DMS153 (cell line): ENCODE measurements at places on chromosomes 2 and 18.

DNA sequence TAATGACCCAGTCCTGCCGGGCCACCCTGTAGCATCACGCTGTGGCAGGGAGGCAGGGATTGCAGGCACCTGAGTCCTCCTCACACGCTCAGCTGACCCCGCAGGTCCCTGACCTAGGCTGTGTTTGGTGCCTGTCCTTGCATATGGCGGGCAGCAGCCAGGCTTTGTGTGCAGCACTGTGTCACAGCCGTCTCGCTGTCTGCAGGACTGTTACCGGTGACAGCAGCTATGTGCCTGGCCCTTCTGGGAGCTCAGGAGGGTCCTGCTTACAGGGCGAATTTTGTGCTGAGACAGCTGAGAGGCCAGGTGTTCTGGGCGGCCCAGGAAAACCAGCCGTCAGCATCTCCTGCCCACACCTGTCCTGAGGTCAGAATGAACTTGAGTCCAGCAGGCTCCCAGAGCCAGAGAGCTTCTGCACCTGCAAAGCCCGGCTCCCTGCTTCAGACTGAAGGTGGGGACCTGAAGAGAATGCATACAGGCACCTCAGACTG is 10.4 kb upstream of the ARID5A start:
- no peak for DNase-seq

- no peak for DNase-seq
Observed at GRCh38 chr2:71844967-71845366, 302.7 kb downstream of the CYP26B1 start.

DNA sequence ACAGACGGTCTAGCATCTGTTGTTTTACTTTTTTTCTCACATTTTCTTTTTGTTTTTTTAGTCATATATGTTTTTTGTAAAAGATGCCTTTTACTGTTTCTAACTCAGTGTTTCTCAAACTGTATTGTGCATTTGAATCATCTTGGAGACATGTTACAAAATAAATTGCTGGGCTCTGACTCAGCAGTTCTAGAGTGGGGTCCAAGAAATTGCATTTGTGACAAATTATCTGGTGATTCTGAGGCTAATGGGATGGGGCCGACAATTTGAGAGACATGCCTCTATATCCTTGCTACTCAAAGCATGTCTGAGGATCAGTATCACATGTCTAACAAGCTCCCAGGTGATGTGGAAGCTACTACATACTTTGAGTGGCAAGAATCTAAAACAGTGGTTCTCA is 478.8 kb downstream of the PLCL1 start:
- no peak for DNase-seq

DNA sequence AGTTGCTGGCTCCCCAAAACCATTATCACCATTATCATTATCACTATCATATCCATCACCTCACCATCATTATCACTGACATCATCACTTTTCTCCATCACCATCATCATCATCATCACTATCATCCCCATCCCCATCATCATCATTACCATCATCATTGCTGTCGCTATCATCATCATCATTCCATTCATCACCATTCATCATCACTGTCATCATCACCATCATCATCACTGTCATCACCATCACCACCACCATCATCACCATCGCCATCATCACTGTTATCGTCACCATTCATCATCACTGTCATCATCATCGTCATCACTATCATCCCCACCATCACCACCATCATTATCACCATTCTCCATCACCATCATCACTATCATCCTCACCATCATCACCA is 9.0 kb downstream of the HPCAL1 start:
- no peak for DNase-seq

- DNase-seq: no peak
Observed at GRCh38 chr2:47037678-47038077, 117.4 kb downstream of the STPG4 start.

DNA sequence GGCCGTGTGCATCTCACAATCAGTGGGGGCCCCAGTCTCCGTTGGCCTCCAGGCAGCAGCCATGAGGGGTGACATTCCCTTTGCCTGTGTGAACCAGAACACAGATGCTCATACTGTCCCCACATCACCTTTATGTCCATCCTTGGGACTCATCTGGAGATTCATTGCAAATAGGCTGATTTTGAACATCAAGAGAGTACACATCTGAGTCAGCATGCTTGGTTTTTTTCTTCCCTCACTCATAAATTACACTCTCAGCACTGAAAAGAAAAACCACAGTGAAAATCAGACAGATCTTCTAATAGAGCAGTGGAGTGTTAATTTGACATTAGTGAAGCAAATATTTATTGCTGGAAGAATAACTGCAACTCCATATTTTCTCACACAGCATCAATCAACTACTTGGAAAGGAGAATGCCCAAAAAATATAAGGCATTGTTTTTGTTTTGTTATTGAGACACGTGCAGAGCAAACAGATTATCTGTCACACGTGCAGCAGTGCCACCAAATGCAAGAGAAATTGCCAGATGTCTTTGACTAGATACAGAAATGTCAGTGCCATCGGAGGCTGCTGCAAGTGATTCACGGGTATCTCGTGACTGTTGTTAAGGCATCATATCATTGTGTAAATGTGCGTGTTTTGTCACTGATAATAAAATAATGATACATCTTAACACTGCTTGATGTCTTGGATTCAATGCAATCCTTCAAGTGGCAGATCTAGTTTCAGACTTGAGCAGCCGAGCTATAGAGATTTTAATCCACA is 10.9 kb downstream of the APCDD1 start:
- DNase-seq: no peak

- no peak for DNase-seq
Observed at GRCh38 chr18:52678551-52678950, 338.6 kb downstream of the DCC start.

GRCh38 chr2:172596776-172597175 is 40.9 kb downstream of the PDK1 start:
- DNase-seq: no peak

DNA sequence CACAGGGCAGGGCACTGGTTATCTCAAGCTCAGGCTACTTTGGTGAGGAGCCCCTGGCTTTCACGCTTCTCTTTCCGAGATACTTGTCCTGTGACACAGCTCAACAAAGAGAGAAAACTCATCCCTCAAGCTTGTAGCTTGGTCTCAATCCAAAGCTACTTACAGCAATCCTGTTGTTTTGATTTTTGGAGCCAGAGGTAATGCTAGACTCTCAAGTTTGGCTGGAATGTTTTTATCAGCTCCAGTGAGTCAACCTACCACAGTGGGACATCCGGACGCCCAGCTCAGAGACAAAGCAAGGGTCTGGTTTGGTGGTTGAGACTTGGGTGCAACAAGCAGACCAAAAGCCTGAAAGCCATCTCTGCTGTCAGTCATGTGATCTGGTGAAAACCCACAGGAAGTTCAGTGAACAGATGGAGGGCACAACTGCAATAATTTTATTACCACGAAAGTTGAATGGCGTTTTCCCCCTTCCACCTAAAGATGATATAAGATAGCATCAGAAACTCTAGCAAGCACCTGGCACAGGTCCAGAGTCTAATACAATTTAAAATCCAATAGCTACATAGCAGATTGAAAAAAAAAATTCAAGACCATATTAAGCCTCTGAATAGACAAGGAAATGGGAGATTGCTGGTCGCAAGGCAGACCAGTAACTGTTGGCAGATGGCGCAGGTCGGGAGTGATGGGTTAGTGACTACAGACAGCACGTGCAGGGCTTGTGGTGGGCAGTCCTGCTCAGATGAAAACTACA is 102.3 kb upstream of the SMAD7 start:
- DNase-seq: no peak

GRCh38 chr2:213021971-213022899 is 129.2 kb downstream of the IKZF2 start:
- DNase-seq: no peak

DNA sequence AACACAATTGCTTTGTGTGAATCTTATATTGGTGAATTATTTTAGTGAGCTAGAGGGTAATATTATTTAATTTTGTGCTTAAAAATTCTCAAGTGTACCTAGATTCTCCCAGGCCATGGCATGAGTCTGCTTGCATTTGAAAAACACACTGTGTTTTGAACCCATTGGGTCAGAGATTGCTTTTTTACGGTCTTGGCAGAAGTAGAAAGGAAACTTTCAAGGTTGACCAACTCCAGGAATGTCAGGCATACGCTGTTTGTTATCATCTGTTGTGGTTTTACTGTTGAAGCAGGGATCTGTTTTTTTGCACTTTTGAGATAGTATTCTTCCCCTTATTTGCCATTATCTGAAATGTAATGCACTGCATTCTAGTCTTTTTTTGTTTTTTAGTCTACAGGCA is 377.4 kb downstream of the RPRM start:
- no peak for DNase-seq

DNA sequence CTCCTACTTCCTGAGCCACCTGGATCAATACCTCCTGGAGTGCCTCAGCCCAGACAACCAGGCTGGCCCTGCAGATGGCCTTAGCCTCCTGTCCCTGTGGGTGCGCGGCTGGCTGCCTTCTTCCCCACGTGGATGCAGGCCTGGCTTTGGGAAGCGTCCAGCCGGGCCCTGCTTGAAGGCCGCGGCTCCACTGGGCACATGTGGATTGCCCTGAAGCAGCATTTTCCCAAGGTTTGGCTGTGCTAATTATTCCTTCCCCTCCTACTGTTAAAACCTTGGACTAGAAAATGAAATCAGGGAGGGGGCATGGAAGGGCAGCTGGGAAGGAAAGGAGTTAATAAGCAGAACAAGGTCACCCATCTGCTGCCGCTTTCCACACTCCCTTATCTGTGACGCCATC is 143.0 kb upstream of the GATA6 start:
- DNase-seq: no peak

DNA sequence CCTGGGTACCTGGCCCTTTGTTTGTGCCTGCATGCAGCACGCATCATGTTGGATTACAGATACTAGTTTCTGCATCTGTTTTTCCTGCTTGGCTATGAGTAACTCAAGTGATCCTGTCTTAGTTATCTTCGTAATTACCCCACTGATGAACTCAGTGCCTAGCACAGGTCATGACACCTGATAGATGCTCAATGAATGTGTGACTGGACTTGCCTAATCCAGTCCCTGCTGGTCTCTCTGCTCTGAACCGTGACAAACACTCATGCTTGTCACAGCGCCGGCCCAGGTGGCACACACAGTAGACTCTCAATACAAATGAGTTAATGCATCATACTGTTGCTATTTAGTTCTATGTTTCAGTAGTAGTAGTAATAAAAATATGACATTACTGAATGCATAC is 31.2 kb upstream of the NTSR2 start:
- DNase-seq: no peak

GRCh38 chr2:129711816-129712675 is 267.4 kb upstream of the RAB6C start:
- no peak for DNase-seq

GRCh38 chr2:214378455-214379103 is 32.3 kb upstream of the VWC2L start:
- DNase-seq: peak; percentile 44

DNA sequence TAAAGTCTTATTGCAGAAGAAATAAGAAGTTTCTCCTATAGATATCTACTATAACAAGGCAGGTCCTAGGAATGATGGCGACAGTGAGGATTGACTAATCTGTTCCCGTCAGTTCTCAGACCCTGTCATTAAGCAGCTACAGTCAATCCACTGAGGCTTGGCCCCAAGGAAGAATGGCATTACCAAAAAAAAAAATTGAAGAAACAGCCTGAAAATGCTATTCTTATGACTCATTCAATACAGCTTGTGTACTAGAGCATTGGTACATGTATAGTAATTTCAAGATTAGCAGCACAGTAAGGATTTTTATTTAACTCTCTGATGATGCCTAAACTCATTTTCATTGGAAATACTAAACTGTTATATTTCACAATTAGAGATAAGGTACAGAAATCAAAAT is 1096.1 kb upstream of the NXPH2 start:
- no peak for DNase-seq

GRCh38 chr2:101241158-101241557 is 11.5 kb upstream of the CNOT11 start:
- DNase-seq: no peak

GRCh38 chr2:24382363-24383073 is 22.2 kb upstream of the ITSN2 start:
- peak; percentile 58 for DNase-seq

- DNase-seq: no peak
Observed at GRCh38 chr2:65420712-65421431, 11.5 kb downstream of the SPRED2 start.

DNA sequence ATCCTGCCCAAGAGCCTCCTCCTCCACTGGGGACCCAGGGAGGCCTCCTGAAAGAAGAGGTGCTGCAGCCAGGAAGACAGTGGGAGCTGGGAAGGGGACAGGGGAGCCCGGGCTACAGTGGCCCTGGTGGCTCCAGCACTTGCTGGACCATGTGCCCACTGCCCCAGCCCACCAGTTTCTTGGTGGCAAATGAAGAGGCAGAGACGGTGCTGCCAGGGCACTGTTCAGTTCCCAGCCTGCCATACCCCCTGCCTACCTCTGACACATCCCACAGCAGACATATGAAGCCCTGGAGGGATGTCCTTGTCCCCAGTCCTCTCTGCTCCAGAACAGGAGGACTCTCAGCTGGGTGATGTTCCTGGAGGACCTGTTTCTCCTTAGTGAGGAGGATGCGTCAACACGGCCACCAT is 3.7 kb downstream of the RAMP1 start:
- no peak for DNase-seq

- no peak for DNase-seq
Observed at GRCh38 chr2:6887751-6888192, 10.2 kb downstream of the RSAD2 start.

DNA sequence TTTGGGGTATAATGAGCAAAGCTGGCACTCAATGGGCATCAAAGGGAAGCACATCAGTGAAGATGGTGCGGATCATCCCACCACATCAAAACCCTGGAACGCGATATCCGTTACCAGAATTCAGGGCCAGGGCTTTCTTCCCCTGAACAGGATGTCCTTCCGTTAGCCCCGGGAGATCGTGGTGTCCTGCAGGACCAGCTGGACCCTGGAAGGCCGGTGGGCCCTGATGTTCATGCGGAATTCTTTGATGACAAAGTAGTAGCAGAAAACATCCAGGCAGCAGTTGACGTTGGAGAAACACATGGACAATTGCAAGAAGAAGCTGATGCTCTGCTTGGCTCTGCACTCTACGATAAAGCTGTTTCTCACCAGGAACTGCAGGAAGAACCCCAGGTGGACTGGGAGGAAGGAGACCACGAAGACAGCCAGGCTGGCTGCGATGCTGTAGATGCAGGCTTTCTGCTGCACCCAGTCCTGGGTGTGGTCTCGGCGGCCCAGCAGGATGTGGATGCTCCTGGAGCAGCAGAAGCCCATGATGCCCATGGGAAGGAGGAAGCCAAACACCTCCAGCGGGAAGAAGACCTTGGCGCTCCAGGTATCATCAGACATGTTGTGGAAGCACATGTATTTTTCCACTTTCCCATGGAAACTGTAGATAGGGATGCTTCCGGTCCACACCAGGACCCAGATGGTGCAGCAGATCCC is 15.0 kb downstream of the GPR55 start:
- DNase-seq: no peak

GRCh38 chr2:6909431-6910385 is 7.5 kb upstream of the RNF144A start:
- DNase-seq: no peak

- no peak for DNase-seq
Observed at GRCh38 chr2:204436230-204436629, 109.0 kb upstream of the PARD3B start.

- DNase-seq: no peak
Observed at GRCh38 chr2:65232636-65233035, 5.0 kb downstream of the ACTR2 start.
